NCI-H526 treated with DMSO at 0.1 percent for 48 hours (cell line): ENCODE measurements at places on chromosomes 1 and 21.

GRCh38 chr1:3999941-4000735 lies 100.1 kb upstream of the C1orf174 start:
- no peak for DNase-seq

DNA sequence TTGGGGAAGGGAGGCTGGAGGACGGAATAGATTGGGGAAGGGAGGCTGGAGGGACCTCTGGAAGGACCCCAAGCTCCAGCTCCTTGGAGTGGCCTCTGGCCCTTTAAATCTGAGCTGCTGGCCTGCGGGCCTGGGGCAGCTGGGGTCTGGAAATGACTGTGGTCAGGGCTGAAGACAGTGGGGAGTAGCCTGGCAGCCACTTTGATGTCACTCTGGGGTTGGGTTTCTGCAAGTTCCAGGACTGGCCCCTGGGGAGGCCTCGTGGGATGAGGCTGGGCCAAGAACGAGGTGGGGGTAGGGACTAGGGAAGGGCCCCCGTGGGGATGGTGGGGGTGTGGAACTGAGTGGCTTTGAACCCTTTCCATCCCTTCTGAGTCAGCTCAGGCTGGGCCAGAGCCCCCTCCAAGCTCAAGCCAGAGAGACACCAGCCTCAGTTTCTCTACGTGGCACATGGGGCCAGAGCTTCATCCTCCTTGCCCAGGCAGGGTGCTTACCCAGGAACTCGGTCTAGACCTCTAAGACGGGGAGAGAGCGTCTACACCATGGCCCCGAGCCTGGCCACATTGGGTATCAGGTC lies 59.7 kb downstream of the ALPL start:
- no peak for DNase-seq

DNA sequence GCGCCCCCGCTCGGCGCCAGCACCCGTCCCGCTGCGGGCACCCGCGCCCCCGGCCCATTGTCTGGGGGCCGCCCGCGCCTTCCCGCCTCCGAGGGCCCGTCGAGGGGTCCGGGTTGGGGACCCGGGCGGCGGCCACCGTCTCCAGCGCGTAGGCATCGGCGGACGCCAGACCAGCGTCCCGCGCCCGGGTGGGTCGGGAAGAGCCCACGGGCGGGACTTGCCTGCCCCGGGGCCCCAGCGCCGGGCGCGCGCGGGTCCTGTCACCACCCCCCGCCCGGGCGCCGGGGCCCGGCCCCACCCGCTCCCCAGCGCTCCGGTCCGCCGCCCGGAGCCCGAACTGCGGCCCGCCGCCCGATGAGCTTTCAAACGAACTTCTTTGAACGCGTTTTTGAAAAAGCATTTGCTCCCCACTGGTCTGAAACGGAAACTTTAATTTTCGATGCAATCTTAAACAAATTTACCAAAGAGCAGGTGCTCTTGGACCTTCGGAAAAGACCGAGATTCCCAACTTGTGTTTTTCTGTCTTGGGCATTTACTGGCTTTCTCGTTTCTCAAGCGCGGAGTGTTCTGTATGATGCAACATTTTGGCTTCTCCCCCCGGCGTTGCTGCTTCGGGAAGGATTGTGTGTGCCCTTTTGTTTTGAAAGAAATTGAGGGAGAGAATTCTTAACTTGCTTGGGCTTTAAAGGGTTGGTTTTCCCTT lies 615 bp downstream of the CLIC4 start:
- peak; percentile 12 for DNase-seq

GRCh38 chr1:66980745-66981367 lies 56.1 kb downstream of the MIER1 start:
- DNase-seq = no peak

GRCh38 chr21:21345296-21345695 lies 347.1 kb downstream of the NCAM2 start:
- DNase-seq = no peak

GRCh38 chr1:25560001-25560400 lies 16.6 kb downstream of the LDLRAP1 start:
- no peak for DNase-seq

DNA sequence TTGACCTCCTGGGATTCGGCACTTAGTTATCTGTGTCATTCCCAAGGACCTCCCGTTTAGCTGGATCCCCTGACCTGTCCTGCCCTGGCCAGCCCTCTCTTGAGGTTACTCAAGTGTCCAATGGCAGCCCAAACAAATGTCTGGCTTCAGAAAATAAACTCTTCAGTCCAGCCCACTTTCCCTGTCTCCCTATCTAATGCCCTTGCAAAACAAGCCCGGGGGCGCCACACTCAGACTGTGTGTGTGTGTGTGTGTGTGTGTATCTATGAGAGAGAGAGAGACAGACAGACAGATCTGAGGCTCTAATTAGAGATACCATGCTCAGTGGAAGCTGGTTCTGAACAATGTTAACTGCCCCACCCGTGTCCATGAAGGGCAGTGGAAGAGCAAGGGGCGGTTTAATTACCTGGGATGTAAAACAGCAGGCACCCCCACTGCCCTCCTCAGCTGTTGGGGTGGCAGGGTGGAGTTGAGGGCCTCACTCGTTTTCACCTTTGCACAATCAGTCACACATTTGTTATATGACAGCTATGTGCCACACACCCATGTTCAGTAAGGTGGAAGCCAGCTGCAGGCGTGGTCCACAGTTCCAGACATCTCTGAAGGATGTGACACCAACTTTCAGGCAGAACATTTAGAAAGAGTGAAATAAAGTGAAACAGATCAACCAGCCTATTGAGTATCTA lies 57.4 kb downstream of the B3GALT5 start:
- DNase-seq = no peak

DNA sequence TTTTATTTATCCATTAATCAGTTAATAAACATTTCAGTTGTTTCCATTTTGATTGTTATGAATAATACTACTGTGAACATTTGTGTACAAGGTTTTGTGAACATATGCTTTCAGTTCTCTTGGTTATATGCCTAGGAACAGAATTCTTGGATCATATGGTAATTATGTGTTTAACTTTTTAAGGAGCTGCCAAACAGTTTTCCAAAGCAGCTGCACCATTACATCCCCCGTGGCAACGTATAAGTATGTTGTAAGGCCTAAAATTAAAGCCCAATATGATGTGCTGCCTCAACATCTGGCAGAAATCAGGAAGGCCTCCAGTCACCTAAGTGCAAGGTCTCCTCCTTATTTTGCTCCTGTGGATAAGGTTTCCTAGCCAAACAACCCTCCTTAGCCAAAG lies 235.6 kb upstream of the CACYBP start:
- no peak for DNase-seq

DNA sequence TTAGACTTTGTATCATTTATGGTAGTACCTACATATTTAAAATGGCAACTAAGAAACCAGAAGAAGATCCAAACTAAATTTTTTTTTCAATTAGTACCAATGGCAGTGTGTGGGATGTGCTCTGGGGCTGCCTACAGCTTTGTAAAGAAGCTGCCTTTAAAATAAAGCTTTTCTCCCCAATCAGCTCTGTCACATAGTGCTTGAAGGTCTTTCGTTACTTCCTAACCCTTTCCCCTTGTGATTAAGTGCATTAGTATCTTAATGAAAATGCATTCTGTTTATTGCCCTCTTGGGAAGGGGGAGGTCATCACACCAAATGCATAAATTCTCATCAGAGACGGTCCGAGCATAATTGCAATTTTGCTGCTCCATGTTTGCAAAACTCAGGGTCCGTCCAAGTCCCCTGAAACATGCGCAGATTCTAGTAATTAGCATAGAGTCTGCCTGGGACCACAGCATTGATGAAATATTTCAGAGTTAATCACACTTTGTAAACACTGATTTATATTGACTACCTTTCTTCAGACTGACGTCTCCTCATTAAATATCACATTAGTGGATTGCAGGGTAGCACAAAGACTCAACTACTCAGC lies 71.3 kb downstream of the ESRRG start:
- DNase-seq = no peak

GRCh38 chr1:2078170-2078569 lies 28.0 kb downstream of the PRKCZ start:
- no peak for DNase-seq
